ENCODE measurements at places on chromosomes 1 and 21.

DNA sequence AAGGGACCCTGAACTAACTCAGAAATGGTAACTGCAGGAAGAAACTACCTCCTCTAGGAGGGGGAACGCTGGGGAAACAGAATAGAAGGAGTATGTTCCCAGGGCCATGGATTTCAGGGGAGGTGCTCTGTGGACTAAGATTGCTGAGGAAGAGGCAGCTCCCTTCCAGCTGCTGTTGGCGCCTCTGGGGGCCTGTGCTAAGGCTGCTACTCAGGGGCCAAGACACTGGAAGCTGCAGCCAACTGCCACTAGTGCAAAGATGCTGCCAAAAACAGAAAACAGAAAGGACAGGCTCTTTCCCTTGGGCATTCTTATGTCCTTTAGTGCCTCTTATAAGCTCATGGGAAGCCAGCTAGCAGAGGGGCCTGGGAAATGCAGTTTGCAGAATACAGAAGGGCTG is 58.0 kb upstream of the SGIP1 start:
- no peak for DNase-seq

GRCh38 chr1:31637915-31638673 is 6.6 kb downstream of the PEF1 start:
- no peak for DNase-seq

- peak; percentile 52 for DNase-seq
These were observed 691 bp upstream of the MPZL1 start for GRCh38 chr1:167720965-167721616.

DNA sequence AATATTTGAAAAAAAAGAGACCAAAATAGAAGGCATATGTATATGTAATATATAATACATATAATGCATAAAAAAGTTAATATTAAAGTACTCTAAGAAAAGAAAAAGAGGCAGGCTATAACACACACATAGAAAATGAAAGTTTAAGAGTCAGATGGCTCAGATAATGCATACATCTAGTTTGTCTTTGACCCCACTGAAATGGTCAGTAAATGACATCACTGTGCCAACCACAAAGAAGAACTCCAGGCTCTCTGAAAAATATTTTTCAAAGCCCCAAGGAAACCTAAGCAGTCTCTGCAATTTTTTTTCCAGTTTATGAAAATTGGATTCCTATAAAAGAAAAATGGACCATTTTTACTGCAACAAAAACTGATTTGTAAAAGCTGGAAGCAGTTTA is 55.4 kb upstream of the SCYL3 start:
- no peak for DNase-seq

- peak; percentile 23 for DNase-seq
These were observed 12.0 kb upstream of the KCNE2 start for GRCh38 chr21:34351786-34352241.

DNA sequence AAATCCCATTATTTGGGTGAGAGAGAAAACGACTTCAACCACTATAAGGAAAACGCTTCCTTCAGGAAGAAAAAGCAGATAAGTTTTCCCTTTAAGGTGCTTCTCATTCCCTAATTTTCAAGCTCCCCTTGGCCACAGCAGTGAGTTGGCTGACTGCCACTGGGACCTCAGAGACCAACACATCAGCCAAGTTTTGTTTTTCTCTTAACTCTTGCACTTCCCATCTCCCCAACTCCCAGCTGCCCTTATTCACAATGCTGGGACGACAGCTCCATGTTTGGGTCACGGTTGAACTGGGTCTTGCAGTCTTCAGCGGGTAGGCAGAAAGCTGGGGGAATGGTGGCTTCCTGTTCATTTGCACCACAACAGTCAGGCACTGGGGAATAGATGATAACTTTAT is 18.9 kb downstream of the SGIP1 start:
- DNase-seq: no peak

DNA sequence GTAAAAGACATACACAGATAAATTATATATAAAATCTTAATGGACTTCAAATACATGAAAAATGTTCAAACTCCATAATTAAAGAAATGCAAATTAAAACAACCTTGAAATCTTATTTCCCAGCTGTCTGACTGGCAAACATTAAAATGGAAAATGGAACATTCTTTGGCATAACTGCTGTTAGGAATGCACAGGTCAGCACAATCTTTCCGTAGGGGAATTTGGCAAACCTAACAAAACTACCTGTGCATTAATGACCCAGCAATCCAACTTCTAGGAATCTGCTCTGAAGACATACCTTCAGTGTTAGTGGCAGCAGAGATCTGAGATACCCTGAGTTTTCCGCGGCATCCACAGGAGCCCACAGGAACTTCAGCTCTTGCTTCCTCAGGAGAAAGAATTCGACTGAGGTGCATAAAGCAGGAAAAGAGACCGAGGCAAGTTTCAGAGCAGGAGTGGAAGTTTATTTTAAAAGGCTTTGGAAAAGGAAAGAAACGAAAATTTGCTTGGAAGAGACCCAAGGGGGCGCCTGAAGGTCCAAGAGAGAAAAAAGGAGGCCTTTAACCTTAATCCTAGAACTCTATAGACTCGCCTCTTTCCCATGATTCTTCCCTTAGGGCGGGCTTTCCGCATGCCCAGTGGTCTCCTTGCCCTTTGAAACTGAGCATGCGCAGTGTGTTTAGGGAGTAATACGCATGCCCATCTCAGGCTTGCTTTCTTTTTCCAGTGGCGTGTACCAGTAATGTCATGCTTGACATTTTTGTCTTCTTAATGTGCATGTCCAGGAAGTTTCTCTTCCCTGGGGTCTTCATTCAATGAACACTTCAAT is 24.8 kb downstream of the LYPD8 start:
- no peak for DNase-seq

- DNase-seq: no peak
These were observed 2.7 kb upstream of the FALEC start for GRCh38 chr1:150512846-150513245.

DNA sequence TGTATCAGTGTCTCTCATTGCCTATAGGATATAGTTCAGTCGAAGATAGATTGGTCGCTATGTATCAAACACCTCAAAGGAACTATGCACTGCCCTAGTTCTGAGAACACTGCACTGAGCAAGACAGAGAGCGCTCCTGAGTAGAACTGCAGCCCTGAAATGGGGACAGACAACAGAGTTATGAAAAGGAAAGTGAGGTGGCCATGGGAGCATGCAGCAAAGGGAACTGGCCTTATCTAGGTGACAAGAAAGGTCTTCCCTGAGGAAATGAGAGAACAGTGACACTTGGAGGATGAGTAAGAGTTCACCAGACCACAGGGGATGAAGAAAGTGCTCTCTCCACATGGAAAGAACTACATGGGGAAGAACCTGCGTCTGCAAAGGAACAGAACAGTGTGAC is 7.5 kb upstream of the G0S2 start:
- DNase-seq: no peak

Measured in anterior cingulate cortex (tissue), 58 donors.